ENCODE measurements at places on chromosomes 3 and 15.

GRCh38 chr15:51312166-51313073, 26.0 kb downstream of the CYP19A1 start:
- no peak for DNase-seq

- peak; percentile 53 for DNase-seq
Measured at GRCh38 chr15:99951511-99951910, 218.3 kb upstream of the LYSMD4 start.

DNA sequence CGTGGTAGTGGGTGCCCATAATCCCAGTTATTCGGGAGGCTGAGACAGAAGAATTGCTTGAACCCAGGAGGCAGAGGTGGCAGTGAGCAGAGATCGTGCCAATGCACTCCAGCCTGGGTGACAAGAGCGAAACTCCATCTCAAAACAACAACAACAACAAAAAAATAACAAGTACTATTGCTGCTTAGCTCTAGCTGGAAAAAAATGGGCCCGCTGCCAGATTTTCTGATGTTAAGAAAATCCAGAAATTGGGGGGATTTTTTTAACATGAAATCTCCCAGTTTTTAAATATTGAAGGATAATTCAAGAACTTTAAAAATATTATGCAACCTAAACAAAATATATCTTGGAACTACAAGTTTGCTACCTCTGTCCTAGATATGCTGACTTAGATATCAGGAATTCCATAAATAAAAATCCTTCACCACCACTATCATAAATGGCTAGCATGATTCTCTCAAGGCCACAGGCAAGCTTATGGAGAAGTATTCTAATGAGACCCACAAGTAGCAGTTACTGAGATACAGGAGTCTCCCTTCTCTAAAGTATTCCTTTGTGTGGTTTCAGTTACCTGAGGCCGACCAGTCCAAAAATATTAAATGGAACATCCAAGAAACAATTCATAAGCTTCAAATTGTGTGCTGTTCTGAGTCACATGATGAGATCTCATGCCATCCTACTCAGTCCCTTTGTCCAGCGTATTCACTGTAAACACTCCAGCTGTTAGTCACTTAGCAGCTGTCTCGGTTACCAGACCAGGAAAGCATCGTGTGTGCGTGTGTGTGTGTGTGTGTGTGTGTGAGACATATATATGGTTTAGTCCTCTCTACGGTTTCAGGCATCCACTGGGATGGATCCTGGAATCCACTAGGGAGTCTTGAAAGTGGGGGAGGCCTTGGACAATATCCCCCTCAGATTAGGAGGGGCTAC, 277.2 kb downstream of the TBL1XR1 start:
- DNase-seq = no peak

- DNase-seq = peak; percentile 62
Measured at GRCh38 chr3:55524565-55525244, 37.6 kb upstream of the WNT5A start.

- no peak for DNase-seq
Measured at GRCh38 chr3:31364188-31364587, 168.5 kb upstream of the STT3B start.

GRCh38 chr3:197835509-197835908, 44.5 kb downstream of the LRCH3 start:
- no peak for DNase-seq

DNA sequence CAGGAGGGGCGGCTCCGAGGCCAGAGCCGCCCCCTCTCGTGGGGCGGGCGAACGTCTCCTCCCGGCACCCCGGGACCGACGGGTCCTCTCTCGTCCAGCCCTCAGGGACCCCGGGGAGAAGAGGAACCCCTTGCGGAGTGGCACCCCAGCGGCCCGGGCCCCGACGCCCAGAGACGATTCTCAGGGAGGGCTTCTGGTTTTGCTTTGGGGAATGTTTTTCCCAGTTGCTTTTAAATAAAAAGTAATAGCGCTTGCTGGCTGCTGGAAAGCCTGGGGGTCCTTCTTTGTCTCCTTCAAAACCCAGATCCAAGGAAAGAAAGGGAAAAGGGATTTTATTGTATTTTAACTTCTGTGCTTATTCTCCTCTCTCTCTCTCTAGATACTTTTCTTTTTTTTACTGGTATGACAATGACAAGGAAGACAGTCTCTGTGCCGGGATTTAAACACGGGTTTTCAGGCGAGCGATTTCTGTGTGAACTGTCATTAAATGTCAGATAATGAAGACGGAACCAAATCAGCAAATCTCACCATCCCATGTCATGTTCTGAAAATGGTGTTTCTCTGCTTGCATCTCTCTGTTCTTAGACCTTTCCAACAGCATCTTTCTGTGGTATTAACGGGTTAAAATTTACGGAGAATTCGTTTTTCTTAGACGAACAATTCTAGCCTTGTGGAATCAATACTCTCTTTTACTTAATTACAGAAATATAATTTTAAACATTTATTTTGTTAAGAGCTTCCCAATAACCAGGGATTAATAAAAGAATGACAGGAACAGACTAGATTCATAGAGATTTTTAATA, 530 bp upstream of the PCOLCE2 start:
- no peak for DNase-seq

- DNase-seq = no peak
Measured at GRCh38 chr3:134978658-134979057, 183.6 kb downstream of the EPHB1 start.

GRCh38 chr3:30315447-30315846, 291.0 kb upstream of the TGFBR2 start:
- DNase-seq = peak; percentile 53

DNA sequence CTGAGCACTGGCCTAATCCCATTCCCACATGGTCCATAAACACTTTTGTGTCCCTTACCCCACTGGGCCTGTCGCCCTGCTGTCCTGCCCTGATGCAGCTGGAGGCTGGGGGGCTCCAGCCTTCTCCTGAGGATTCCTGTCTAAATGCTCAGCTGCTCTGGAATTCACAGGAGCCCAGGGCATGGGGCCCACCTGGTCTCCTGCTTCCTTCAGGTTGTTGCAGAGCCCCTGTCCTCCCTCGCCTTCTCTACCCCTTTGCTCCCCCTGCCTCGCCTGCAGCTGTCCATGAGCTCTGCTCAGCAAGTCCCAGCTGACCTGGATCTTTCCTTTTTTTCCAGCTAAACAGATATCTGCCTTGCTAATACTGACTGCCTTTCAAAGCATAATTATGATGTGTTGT, 286.9 kb downstream of the XXYLT1 start:
- no peak for DNase-seq

DNA sequence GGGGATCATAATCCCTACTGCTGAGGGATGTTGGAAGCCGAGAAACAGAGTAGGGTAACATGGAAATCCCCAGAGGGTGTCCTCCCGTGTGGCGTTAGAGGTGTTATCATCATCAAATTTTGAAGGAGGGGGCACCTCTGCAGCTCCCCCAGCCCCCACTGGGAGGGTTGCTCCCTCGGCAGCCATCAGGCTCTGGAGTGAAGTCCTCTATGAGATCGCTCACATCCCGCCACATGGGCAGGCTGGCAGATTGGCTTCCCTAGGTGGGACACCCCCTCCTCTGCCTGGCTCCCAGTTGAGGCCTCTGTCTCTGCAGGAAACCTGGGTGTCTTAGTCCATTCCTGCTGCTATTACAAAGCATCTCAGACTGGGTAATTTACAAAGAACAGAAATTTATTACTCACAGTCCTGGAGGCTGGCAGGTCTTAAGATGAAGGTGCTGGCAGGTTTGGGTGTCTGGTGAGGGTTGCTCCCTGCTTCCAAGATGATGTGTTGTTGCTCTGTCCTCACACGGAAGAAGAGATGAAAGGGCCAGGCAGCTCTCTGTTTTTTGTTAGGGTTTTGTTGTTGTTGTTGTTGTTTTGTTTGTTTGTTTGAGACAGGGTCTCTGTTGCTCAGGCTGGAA, 120.5 kb downstream of the NUP210 start:
- DNase-seq = no peak

DNA sequence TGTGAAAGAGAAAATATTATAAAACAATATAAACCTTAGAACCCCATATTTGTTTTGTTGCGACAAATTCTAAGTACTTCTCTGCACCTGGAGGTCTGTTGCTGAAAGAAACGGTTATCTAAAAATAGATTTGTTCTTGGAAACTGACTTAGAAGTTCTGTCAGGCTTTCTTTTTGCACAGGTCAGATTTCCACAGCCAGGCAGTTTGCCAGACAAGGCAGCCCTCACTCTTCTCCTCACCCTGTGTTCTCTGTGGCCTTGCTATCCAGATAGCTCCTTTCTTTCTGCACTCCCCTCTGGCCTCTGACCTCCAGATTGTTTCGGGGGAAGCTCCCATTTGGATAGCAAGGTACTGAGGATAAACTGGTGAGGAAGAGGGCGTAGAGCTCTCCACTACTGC, 413.3 kb upstream of the ONECUT1 start:
- DNase-seq = no peak

DNA sequence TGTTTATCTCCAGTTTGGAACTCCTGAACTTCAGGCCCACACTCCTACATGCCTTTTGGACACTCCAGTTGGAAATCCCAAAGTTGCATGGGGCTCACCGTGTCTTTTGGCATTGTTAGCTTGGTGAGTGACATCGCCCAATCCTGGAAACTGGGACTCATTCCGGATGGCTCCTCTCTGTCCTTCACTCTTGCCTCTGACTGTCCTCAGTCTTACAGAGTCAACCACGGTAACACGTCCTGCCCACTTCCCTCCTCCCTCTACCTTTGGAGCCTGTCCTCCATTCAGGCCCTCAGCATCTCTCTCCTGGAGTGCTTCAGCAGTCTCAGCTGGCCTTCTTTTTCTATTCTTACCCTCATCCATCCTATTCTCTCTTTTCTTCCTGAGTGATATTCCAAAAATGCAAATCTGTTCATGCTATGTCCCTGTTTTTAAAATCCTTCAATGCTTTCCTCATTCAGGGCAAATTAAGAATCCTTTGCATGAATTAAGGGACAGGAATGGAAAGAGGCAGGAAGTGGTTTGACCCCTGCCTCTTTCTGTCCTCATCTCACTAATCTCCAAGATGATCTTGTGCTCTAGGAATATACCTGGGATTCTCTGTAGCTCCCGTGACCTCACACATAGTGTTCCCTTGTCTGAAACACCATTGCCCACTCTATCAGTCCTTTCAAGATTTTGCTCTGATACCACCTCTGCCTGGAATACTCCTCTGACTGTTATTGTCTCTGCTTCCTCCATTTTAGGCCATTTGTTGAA, 42.5 kb downstream of the LPP start:
- peak; percentile 22 for DNase-seq

- no peak for DNase-seq
Measured at GRCh38 chr15:35197754-35198153, 112.7 kb upstream of the NANOGP8 start.

GRCh38 chr3:34863485-34863884, 775.8 kb upstream of the ARPP21 start:
- no peak for DNase-seq

DNA sequence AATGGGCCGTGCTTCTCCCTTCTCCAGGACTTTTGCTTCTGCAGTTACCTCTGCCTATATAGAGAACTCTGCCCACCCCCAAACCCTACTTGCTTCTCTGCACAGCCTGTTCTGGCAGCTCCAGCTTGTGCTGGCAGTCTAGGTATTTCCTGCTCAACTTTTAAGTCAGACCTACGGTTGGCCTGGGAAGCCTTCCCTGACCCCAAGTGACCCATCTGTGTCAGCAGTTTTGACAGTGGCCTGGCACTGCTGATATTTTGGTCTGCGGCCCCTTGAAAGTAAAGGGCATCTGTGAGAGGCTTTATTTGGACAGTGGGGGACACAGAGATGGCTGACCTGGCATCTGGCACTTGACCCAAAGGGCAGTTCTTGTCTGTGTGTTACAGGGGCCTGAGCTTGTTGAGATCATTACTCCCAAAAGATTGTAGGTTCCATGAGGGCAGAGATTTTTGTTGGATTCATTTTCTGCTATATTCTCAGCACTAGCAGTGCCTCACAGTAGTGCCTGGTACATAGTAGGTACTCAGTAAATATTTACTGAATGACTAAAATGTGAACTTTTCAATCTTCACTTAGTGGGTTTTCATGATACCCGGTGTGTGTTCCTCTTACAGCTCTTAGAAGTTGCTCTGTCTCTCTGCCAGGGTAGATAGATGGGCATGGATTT, 55.2 kb upstream of the TRAK1 start:
- DNase-seq = no peak

- DNase-seq = no peak
Measured at GRCh38 chr3:32200490-32200889, 38.0 kb upstream of the CMTM8 start.

- DNase-seq = no peak
Measured at GRCh38 chr3:133933097-133934024, 37.7 kb upstream of the RAB6B start.

DNA sequence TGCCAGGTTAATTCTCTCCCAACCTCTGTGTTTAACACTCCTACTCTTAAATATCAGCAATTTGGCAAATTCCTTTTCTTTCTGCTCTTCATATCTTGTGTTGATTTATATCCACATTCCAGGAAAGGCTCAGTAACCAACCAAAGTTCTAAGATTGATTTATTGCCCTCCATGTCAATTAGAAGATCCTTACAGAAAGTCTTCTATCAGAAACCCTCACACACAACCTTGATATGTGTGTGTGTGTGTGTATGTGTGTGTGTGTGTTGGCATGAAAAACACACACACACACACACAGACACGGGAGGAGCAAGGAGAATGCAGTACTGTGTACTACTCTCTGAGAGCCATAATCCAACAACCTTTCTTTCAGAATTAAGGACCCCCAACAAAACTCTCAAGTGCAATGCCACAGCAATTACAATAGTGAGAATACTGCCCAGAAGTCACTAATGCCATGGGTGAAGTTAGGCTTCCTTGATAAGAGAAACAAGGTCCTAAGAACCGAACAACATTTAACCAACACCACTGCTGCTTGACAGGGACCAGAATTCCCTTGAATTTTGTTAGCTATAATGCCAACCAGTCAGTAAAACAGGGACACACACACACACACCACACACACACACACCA, 1.1 kb downstream of the LSAMP start:
- DNase-seq = no peak

DNA sequence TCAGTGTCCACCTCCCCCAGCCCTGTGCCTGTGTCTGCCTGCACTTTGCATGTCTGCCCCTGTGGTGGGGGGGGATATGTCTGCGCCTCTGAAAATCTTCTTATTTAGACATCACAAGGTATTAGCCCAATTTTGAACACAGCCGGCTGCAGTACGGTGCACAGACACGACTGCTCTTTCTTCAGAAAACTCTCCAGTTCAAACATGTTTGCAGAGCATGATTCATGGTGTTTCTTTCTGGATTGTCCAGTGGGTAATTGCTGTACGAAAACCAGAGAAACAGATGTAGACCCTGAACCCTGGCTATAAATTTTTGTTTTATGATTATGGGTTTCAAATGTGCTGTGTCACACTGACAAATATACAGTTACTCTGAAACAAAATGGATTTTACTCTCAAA, 3.4 kb upstream of the RARB start:
- no peak for DNase-seq

DNA sequence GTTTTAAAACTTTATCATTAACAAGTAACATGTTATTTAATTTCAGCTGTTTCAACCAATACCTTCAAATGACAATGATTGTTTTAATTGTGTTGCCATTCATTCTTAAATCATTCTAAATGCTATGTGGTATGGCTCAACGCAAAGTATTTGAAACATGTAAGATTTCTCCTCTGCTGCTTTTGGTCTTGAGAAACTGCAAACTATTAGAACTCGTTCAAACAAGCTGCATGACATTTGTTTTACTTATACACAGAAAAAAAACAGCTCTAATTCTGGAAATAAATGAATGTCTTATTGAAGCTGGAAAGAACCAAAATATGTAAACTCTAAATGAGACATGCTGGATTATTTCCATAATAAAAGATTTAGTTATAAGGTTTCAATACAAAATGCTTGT, 29.3 kb downstream of the FBN1 start:
- no peak for DNase-seq

- no peak for DNase-seq
Measured at GRCh38 chr15:40333922-40334492, 6.7 kb downstream of the CCDC9B start.

GRCh38 chr3:84946240-84946639, 12.5 kb upstream of the CADM2 start:
- DNase-seq = no peak

Measured in HS-5 (cell line).